ENCODE measurements at places on chromosomes 5 and 9.

- DNase-seq = no peak
Measured at GRCh38 chr5:29990681-29991080, 1202.8 kb upstream of the CDH6 start.

- DNase-seq = no peak
Measured at GRCh38 chr5:156920042-156920860, 42.8 kb downstream of the TIMD4 start.

- DNase-seq = no peak
Measured at GRCh38 chr5:143379606-143380005, 23.9 kb downstream of the NR3C1 start.

DNA sequence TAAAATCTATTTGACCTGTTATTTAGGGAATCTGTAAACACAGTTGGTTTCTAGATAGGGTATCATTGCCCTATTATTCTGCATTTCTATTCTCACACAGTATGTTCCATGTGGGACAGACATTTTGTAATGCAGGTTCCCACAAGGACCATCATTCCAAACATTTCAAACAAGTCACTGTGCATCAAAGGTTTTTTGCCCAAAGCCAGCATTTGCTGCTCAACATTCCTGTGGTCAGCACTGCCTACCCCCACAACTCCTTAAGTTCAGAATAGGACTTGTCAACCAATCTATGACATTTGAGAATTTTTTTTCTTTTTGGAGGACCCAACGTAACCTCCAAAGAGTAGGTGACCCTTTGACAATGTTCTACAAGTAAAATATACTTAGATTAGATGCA, 95.7 kb downstream of the LPAR1 start:
- no peak for DNase-seq

- DNase-seq = peak; percentile 94
Measured at GRCh38 chr5:892394-893136, at the start of the genes BRD9 and TRIP13. TSS of gene BRD9 (minus strand) at chr5:892801. CDS start at chr5:892657, 144 bp downstream. TSS of gene TRIP13 (plus strand) at chr5:892884. CDS start at chr5:892999, 115 bp downstream.

GRCh38 chr5:78750281-78750680, 101.7 kb upstream of the LHFPL2 start:
- DNase-seq = no peak
